ENCODE measurements at places on chromosomes 1 and 21. TPM values are rescaled to one million over a fixed set of nuclear protein-coding genes. Genes with fewer than 3 reads are reported as not detected.

The UTS2 gene
- total RNA-seq, result not detected

The TLCD4 gene
- under 0.01 TPM for total RNA-seq

The SEMA4A gene
- 0.35 TPM for total RNA-seq

The SLC30A1 gene
- total RNA-seq, result 4.6 TPM

The ERVH48-1 gene
- not detected for total RNA-seq

All from myometrial cell (primary cell).